SK-N-SH (cell line): ENCODE measurements at places on chromosomes 7 and 10.

DNA sequence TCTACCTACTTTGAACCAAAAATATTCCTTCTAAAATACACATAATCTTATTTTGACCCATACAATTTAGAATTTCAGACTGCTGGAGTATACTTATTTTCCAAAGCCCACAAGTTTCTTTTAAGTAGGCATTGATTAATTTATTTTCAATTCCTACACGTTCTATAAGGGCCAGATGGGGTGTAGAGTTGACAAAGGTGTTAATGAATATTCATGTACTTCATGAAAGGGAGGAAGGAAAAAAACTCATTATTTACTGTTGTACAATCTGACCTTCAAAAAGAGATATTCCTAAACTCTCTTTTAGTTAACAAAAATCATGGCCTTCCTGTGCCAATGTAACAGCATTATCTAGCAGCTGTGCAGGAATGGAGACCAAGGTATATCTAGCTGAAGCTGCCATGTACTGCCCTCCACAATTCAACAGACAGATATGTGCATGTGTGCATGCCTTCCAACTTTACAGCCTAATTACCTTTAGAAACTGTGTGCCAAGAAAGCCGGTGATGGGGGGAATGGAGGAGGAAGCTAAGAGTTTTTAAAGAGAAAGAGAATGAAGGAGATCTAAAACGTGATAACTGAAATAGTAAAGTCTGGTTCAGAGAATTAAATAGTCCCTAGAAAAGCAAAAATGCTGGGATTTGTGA, 108.9 kb downstream of the UPF2 start:
- no peak for DNase-seq

DNA sequence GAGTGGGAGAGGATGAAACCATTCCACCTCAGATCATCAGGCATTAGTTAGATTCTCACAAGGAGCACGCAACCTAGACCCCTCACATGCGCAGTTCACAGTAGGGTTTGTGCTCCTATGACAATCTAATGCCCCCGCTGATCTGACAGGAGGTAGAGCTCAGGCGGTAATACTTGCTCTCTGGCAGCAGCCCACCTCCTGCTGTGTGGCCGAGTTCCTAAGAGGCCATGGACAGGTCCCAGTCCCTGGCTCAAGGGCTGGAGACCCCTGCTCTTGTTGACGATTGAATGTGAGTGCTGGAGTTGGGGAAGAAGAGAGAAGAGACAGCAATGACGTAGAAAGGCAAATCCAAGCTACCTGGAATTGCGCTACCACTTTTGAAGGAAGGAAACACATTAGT, 267.2 kb downstream of the TFEC start:
- no peak for DNase-seq

GRCh38 chr7:83161186-83161585, 1.5 kb downstream of the PCLO start:
- DNase-seq, result no peak

- DNase-seq, result no peak
These were observed 75.0 kb upstream of the CTBP2 start for GRCh38 chr10:125235093-125236069.

DNA sequence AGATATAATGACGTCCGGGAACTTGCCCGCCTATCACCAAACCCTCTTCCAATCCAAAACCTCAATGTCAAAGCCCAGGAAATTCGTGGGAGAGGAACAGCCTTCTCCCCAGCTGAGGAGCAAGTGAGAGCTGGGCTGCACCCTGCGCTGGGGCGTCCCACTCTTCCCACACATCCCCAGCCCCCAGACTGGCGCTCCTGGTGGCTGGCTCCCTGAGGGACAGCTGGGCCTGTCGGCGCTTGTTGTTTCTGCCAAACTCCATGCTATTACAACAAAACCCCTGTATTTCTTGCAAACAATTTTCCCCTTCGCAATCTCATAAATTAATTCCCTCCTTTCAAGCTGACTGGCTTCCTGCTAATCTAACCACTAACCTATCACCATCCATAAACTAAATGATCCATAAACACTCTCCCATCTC, 53.0 kb downstream of the GRID1 start:
- no peak for DNase-seq

DNA sequence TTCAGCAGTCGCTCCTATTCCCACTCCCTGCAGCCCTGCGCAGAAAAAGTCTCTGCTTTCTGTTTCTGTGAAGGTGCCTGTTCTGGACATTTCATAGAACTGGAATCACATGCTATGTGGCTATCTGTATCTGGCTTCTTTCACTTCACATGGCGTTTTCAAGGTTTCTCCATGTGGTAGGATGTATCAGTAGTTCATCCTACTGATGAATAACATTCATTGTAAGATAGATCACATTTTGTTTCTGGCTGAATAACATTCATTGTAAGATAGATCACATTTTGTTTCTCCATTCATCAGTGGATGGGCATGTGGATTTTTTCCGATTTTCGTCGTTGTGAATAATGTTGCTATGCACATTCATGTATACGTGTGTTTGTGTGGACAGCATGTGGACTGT, 44.5 kb downstream of the HSPA12A start:
- no peak for DNase-seq

- DNase-seq, result peak; percentile 42
These were observed 76.0 kb downstream of the PCGF5 start for GRCh38 chr10:91296471-91296870.

DNA sequence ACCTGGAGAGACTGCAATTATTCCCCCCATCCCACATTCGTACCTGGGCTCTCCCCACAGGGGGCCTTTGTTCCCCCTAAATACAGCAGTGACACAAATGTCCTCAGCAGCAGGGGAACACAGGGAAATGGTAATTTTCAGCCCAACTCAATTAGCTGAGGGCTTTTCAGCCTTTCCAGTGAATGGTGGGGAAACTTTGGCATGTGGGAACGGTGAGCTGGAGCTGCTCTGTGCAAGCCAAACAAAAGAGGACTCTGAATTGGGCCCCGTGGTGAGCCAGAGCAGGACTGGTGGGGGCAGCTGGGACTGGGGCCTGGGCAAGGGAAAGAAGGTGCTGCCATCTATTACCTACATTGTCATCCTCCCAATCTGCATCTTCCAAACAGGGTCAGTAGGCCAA, 51.0 kb downstream of the FBXW4 start:
- DNase-seq, result no peak

DNA sequence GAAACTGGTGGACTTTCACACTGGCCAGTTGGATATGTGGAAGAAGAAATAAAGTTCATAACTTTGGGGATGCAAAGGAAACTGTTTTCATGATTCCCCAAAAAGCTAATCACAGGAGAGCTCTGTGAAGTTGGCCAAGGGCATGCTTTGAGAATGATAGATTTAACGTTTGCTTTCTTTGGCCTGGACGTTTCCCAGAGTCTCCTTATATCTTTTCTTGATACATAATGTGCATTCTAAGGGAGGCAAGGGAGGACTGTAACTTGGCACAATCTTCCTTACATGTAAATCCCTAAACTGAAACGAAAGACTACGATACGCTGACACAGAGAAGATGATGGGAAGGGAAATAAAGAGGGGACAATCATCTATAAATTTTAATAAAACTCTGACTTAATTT, 176.5 kb upstream of the INHBA start:
- no peak for DNase-seq

DNA sequence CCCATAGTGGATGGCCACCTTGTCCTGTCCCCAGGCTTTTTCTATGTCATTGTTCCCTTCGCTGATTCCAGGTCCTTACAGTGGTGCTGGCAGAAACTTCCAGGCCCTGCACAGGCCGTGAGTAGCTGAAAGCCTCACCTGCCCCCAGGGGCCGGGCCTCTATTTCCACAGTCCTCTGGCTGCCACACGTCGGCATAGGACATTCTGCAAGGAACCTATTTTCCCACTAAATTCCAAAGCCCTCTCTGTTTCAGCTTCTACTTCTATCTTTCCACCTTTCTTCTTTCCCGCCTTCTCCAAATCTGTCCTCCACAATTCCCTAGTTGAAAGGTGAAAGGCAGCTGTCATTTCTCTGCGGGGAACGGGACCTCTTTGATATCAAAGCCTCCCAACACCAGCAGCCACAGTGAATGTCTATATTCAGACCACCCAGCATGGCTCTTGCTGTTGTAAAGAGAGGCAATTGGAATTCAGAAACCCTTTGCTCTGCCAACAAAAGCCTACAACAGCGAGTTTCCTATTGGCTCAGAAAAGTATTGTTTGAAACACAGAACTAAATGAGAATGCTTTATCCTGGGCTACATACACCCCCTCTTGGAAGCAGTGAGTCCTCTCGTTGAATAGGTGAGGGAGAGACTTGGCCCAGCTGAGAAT, 607.7 kb downstream of the GALNT17 start:
- no peak for DNase-seq

GRCh38 chr7:116512520-116513188, 12.2 kb upstream of the CAV1 start:
- DNase-seq, result no peak

DNA sequence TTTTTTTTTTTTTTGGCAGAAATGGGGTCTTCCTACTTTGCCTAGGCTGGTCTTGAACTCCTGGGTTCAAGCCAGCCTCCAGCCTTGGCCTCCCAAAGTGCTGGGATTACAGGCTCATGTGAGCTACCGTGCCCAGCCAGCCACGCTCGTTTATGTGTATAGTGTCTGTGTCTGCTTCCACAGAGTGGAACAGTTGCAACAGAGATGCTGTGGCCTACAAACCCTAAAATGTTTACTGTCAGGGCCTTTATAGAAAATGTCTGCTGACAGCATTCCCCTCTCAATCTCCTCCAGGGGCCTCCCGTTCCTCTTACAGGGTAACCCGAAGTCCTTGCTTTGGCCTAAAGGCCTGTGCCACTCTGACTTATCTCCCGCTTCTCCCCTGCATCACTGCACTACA, 87.6 kb upstream of the LEP start:
- DNase-seq, result no peak

DNA sequence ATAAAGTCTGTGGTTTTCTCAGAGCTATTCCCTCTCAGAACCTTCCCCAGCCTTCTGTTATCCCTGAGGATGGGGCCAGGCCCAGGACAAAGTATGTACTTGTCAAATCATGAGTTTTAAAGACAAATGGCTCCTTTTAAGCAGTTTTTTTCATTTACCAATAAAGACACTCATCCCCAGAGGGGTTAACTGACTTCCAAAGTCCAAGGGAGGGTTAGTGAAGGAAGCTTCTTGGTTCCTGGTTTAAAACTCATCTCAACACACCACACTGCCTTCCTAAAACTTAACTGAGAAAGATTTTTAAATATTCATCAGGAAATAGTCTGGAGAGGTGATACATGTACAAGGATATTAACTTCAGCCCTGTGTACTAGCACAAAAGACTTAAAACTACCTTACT, 15.9 kb downstream of the NMT2 start:
- no peak for DNase-seq

- DNase-seq, result no peak
These were observed 782.7 kb upstream of the CELF2 start for GRCh38 chr10:10235003-10235402.

- DNase-seq, result peak; percentile 25
These were observed 25.4 kb upstream of the LRGUK start for GRCh38 chr7:134101716-134102115.

DNA sequence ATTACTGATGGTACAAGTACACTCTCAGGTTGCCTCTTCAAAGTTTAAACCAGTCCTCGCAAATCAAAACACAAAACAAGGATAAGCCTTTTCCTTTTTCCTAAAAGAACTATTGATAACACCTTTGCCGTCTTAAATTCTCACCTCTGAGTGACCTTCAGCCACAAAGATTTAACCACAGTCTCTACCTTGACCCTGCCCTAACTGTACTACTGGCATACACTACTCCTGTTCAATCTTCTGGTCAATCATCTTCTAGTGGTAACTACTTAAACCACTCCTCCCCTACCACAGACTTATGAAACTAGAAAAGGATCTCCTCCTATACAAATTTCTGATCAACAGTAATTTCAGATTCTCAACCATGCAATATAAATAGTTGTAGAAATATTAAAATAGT, 15.1 kb downstream of the UPF2 start:
- DNase-seq, result no peak

DNA sequence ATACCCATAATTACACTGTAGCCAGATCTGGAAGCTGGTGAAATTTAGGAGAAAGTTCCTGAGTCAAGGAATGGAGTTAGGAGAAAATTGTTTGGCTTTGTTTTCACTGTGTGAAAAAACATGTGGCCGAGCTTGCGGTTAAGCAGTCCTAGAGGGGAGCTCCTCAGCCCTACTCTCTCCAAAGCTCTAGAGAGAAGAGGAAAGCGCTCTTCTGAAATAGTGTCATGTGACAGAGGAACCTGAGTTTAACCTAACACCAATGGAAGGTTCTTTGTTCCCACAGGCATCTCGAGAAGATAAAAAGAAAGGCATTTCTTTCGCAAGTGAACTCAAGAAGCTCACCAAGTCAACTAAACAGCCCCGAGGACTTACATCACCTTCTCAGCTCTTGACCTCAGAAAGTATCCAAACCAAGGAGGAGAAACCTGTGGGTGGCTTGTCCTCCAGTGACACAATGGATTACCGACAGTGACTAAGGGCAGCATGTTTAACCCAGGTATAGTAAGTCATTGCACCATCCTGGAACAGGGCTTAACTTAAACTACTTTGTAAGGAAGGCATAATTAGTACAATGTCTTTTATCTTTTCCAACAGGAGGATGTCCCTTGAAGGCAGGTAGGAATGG, 38.0 kb downstream of the NOC3L start:
- DNase-seq, result no peak

- DNase-seq, result no peak
These were observed 11.0 kb downstream of the RHBDD2 start for GRCh38 chr7:75889826-75890225.

GRCh38 chr10:58797356-58797755, 284.7 kb downstream of the BICC1 start:
- DNase-seq, result no peak

GRCh38 chr10:19719284-19719683, 96.9 kb upstream of the PLXDC2 start:
- DNase-seq, result no peak
